Fibroblast of lung (primary cell): ENCODE measurements at places on chromosomes 2 and 18. TPM values are rescaled to one million over a fixed set of nuclear protein-coding genes. Genes with fewer than 3 reads are reported as not detected.

DNA sequence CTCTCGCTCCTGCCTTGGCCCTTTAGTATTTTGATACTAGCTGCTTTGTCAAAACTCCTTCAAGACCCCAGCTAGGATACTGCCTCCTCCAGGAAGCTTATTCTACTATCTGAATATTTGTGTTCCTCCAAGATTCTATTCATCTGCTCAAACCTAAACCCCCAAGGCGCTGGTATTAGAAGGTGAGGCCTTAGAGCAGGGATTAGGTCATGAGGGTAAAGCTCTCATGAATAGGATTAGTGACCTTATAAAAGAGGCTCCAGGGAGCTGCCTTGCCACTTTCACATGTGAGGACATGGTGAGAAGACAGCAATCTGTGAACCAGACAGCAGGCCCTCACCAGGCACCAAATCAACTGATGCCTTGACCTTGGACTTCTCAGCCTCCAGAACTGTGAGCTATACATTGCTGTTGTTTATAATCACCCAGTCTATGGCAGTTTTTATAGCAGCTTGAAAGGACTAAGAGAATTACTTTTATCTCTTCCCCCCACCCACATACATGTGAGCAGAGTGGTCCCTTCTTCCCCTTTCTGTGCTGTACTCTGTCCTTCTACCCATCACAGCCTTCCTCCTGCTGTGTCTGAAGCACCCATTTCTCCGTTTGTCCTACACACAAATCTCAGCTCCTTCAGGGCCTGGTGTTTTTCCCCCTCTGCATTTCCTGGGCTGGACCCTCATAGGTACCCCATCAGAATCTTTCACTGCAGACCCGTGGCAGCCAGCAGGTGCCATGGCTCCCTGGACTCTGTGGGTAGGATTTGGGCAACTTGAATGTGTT is 54.5 kb downstream of the HS1BP3 start:
- DNase-seq, result no peak

GRCh38 chr2:106307860-106308259 is 113.8 kb upstream of the UXS1 start:
- DNase-seq, result no peak

Gene SERPINB4
- total RNA-seq, result not detected in 2 replicates

GRCh38 chr18:22900558-22901238 is 32.4 kb upstream of the RBBP8 start:
- DNase-seq, result peak; percentile 13

Gene UGT1A10
- total RNA-seq, result not detected in 2 replicates

GRCh38 chr2:150465703-150466569 is 21.5 kb downstream of the RND3 start:
- DNase-seq, result peak; percentile 17
